ENCODE measurements at places on chromosomes 5 and 9.

GRCh38 chr9:114367366-114367765 lies 20.4 kb downstream of the AKNA start:
- DNase-seq: no peak

- DNase-seq: peak; percentile 76
Measured at GRCh38 chr9:14846871-14847311, 63.3 kb downstream of the FREM1 start.

DNA sequence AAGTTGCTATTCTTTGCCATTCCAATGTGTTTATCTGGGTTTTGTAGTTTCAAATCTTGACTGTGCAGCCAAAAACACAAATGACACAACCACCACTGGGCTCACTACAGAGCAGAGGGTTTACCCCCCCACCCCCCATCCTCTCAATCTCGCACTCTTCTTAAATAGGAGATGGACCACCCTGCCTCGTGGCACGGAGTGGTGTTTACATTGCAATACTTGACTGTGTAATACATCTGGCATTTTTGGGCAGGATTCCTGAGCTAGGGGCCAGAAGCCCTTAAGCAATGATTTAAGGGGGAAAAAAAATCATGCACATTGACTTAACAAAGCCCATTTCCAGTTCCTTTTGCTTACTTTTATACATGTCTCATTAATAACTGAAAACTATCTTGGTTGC lies 19.0 kb downstream of the PTCH1 start:
- DNase-seq: no peak

DNA sequence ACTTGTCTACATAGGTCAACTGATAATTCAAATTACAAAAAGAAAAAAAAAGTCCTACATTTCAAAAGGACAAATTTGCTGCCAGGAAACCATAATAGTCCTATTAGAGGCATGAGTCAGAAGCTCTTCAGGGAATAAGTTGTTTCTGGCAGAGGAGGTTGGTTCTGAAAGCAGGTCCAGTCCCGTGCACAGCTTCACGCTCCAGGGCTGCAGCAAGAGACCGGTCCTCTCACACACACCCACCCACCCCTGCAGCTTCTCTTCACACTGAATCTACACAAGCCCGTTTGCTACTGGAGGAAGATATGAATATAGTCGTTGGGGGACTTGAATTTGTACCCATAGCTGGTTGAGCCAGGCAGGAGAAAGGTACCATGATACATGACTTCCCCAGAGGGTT lies 36.9 kb upstream of the SLC1A3 start:
- DNase-seq: peak; percentile 85

DNA sequence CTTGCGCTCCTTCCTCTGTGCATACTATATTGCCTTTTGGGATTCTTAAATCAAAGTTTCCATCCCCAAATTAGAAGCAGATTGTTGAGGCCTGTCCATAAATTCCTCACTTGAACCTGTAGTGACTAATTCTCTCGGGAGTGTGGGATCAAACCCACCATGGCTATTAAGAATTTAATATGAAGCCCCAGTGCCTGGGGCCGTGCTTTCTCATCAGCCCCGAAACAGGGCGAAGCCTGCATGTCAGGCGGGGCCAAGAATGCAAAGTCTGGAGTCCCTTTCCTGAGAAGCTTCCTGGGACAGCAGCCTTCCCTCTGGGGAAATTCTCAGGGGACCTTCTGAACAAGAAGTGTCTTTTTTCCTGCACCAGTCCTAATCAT lies 29.3 kb upstream of the FAT2 start:
- no peak for DNase-seq

- peak; percentile 16 for DNase-seq
Measured at GRCh38 chr9:137974746-137975526, 97.4 kb downstream of the CACNA1B start.

DNA sequence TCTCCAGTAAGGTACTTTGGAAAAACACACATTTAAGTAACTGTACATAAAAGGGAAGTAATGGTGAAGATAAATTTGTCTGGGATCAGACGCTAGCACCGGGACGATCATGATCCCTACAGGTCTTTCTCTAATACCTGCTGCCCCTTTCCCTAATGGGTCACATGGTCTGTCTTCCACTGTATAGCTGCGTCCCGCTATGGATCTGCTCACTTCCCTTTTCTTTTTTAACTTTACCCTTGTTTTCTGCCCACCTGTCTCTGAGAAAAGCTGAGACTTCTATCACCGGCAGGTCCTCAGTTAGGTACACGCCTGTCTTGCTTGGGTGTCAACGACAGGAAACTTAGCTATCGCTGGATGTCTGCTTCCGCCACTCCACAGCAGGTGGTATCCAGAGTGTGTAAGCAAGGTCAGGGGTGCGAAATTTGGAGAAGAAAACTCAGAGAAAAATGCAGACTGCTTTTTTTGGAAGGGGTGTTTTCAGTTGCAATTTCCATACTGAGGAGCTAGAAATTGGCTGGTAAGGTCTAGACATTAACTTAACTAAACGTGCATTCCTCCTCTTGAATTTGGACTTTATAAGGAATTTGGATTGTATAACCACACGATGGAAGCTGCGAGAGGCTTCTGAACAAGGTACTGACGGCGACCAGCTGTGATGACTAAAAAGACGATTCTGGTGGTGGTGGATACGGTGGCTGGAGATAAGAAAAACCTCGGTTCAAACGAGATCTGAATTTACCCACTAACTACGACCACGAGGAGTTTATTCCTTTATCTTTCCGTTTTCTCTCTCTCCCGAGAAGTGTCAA lies 1.1 kb upstream of the ICE1 start:
- no peak for DNase-seq

DNA sequence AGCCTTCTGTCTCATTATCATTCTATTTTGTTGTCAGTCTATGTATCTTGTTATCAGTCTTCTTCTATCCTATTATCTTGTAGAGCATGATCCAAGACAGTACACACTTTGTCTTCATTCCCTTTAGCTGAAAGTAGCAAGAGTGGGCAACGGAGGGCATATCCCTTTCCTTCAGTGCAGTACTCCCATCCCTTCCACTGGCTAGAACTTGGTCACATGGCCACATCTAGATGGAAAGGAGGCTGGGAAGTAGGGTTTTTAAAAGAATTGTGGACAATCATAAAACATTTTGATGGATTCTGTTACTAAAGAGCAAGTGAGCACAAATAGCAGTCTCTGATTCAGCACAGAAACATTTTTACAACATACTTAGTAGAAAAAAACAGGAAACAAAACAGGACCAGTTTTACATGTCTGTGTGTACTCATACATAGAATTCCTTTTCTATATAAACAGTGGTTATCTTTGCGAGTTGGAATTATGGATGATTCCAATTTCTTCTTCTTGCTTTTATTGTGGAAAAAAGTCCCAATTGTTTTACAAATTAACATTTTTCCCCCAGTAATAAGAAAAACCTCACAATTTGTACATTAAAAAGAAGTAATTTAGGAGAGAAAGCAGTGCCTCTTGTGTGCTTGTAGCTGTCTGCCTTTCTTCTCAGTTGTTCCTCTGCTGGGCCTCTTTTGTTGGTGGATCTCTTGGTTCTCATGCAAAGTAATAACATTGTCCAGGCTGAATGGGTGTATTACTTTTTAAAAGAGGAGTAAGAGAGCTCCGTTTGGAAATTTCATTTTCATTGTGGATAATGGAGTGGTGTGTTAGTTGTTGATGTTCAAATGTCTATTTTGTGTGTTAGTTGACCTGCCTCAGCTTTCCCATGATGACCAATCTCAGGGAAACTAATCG lies 410.9 kb upstream of the TRPC7 start:
- no peak for DNase-seq

- DNase-seq: peak; percentile 71
Measured at GRCh38 chr5:96434201-96434645, 1.2 kb upstream of the PCSK1 start.

DNA sequence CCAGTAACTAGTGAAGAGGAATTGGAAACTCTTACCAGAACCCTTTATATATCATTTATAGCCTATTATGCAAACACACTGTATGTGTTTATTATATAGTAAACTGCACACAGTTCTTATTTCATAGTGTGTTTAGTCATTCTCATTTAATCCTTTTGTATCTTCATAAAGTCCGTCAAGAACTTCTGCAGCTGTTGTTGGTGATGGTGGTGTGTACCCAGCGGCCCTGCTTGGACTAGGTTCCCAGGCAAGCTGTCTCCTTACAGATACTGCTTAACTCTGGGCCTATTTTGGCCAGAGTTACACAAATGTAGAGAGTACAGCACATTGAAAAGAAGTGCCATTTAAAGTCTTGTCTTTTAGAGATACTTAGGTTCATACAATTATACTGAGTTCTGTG lies 231.9 kb downstream of the NDUFS4 start:
- no peak for DNase-seq

DNA sequence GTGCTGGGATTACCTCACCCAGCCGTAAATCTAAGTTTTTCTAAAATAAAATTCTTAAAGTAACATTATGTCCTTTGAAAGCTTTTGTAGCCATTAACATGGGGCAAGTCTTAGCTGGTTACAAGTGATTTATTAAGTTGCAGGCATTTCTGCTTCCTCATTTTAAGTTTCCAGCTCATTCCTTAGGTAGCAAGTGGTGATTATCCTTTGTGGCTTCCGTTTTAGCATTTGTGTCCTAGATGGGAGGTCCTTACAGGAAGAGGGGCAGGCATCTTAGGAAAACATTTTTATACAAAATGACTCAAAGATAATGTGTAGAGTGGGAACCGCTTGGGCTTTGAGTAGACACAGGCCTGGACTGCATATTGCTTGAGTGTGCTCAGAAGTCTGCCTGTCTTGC lies 35.0 kb upstream of the ROPN1L start:
- DNase-seq: no peak

DNA sequence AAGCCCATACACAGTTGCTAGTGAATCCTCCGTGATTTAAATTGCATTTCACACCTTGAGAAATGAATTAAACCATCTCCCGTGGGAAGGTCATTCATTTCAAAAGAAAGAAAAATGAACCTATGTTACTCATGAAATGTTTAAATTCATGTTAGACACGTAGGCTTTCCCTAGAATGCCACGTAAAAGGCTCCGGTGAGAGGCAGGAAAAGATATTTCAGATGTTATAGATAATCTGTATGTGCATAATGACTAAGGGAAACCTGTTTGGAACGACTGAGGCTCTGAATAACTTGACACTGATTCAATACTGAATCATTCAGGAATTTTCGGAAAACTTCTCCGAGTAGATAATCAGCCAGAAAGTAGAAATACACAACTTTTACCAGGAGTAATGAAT lies 134.3 kb upstream of the ICE1 start:
- no peak for DNase-seq

GRCh38 chr9:98801969-98802371 lies 5.5 kb upstream of the GALNT12 start:
- DNase-seq: no peak

DNA sequence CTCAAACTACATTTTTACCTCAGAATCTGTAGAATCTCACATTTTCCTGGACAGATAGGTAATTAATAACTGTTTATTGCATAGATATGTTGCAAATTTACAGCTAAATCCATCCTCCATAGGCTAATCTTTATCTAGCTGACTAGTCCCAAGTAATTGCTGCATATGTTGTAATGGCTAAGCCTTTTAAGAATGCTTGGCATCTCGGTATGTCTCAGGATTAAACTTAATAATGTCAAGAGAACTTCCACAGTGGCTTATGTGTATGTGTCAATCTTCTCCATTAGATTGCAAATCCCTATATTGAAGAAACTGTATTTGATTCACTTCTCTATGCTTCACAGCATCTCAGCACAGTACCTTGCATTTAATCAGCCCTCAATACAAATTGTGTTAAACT lies 131.9 kb downstream of the PRDM9 start:
- DNase-seq: no peak

- no peak for DNase-seq
Measured at GRCh38 chr5:76674330-76675066, 41.4 kb upstream of the F2R start.

DNA sequence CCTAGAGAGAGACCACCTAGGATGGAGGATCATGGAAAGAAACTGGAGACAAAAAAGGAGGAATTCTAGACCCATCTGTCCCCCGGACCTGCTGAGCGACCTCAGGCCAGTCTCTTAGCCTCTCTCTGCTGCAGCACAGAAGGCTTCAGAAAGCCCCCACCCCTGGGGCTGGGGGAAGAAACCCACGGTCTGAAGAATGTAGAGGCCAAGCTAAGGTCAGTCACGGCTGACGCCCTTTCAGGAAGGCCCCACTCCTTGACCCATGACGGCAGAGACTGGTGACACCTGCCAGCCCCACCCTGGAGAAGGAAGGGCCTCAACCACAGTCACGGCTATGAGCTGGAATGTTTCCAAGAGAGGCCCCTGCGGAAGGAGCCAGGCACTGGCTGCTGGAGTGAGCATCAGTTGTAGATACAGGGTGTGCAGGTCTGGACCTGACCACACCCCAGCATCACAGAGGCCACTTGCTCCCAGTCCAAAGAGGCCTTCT lies 120.5 kb upstream of the BOD1 start:
- no peak for DNase-seq

GRCh38 chr9:131017067-131017466 lies 8.1 kb downstream of the LAMC3 start:
- DNase-seq: no peak

GRCh38 chr5:153571162-153571561 lies 80.7 kb downstream of the GRIA1 start:
- DNase-seq: no peak

DNA sequence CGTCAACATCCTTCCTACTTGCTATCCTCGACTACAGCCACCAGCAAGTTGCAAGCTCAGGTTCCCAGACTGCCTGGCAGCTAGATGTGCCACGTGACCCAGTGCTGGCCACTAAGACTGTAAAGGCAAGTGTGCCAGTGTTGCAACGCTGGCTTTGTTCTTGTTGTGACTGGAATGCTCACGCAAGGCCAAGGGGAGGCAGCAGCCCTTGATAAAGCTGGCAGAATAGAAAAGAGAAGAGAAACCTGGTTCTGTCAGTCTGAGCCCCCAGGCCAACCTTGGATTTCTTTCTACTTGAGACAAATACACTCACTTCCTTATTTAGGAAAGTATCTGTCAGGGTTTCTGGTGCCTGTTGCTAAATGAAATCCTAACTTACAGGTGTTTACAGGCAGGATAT lies 113.0 kb downstream of the KLHL3 start:
- peak; percentile 85 for DNase-seq

GRCh38 chr9:84397822-84398221 lies 57.3 kb upstream of the SLC28A3 start:
- DNase-seq: no peak

DNA sequence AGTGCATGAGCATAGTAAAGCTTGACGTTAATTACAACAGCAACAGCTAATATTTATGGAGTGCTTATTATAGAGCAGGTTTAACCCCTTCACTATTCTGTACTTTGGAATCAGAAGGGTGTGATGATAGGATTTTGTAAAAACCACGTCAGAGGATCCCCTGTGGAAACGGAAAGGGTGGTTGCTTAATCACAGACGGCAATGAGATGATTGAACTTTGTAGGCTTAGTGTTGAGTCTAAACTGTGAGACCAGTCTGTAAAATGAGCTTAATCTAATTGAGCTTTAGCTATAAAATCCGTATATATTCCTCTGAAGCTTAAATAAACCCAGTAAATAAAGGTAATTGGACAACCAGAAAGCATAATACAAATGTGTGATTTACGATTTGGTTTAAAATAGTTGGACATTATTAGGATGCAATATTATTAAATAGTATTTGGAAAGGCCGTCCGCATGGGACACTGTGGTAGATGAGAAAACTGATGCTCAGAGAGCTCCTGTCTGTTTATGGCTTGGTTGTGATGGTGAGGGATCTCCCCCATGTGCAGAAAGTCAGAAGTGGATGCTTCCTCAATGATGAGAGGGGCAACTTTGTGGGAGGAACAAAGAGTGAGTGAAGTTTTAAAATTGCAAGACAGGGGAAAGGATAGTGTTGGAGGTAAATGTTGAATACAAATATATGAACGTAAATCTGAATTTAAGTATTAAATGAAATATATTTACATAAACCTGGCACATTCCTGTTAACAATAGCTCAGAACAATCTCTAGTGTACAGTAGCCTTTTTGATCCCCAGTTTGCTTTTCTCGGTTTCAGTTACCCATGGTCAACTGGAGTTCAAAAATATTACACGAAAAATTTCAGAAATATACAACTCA lies 23.4 kb upstream of the SCGB3A2 start:
- DNase-seq: no peak

Measured in right cardiac atrium (tissue), 5 donors.